Naive B cell (primary cell): ENCODE measurements at places on chromosomes 4 and X. TPM values are rescaled to one million over a fixed set of nuclear protein-coding genes. Genes with fewer than 3 reads are reported as not detected.
A peak's percentile ranks its signal among the peaks of the same experiment; 100 is the strongest.

The CXorf49 gene
- polyA plus RNA-seq = not detected

The UGT2A2 gene
- not detected for polyA plus RNA-seq

The ARMCX4 gene
- 2.3 TPM for polyA plus RNA-seq

The XAGE2 gene
- polyA plus RNA-seq = not detected

The ETNPPL gene
- not detected for polyA plus RNA-seq

The PRKX gene
- 69.0 TPM for polyA plus RNA-seq

GRCh38 chrX:72685810-72686456 lies 28.2 kb downstream of the PHKA1 start:
- no peaks in the 10 kb centered on the region for H3K4me1 ChIP-seq
- no peak overlapping the region for H3K4me3 ChIP-seq
- no peak overlapping the region for H3K27ac ChIP-seq
- H3K27me3 ChIP-seq = no peaks in the 10 kb centered on the region
- no peak for DNase-seq

DNA sequence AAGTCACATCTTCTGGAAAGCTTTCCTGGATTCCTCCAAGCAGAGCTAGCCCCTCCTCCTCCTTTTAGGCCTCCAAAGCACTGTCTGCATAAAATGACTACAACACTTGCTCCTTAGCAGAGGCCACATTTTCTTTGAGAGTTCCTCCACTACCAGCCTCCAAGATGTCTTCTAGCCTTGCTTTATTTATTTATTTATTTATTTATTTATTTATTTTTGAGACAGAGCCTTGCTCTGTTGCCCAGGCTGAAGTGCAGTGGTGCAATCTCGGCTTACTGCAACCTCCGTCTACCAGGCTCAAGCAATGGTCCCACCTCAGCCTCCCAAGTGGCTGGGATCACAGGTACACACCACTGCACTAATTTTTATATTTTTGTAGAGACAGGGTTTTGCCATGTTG lies 4.6 kb upstream of the GPC4 start:
- H3K27me3 ChIP-seq = peaks cover 36% of the 10 kb centered on the region
- no peak for DNase-seq
- H3K36me3 ChIP-seq = no peaks in the 10 kb centered on the region
- peaks cover 3% of the 10 kb centered on the region for H3K4me1 ChIP-seq
- no peak overlapping the region for H3K4me3 ChIP-seq

DNA sequence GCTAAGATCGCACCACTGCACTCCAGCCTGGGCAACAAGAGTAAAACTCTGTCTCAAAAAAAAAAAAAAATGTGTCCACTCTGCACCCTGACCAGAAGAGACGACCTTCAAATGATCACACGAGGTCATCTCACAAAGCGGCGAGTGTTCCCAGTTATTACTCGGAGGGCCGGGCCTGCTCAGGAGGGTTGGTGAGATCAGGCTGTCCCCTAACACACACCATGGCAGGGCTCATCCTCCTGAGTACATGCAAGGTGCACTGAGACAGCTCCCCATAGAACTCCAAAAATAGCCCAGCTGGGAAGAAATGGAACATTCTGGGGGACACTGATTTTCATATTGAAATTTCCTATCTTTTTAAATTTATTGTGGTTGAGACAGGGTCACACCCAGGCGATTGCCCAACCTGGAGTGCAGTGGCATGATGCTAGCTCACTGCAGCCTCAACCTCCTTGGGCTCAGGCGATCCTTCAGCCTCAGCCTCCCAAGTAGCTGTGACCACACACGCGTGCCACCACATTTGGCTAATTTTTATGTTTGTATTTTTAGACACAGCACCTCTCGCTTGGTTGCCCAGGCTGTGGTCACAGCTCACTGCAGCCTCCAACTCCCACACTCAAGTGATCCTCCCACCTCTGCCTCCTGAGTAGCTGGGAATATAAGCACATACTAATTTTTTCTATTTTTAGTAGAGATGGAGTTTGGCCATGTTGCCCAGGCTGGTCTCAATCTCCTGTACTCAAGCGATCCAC lies 51.5 kb downstream of the DHRSX start:
- no peak for DNase-seq
- no peak overlapping the region for H3K4me3 ChIP-seq
- H3K36me3 ChIP-seq = peaks cover 9% of the 10 kb centered on the region
- peaks cover 11% of the 10 kb centered on the region for H3K4me1 ChIP-seq
- peak overlapping the region; percentile 88 for H3K27ac ChIP-seq

DNA sequence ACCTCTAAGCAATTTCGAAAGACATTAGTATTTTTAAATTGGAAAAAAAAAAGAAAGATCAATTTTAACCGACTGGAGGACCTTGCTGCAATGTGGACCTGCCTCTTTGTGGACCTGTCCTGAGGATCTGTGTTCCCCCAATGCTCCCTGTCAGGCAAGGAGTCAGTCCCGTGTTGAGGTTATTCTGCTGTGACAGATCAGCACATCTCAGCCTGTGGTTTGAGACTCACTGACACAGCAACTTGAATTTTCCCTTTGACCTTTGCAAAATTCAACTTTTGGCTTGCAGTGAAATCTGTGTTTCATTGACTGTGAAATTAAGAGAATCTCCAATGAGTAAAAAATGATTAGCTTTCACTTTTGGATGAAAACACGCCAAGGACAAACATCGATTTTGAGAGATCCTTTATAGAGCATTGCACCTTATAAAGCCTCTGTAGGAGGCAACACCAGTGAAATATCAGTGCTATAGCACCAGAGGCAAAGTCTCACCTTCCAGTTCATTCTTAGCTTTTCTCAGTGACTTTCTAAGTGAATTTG lies 186.9 kb downstream of the GPAT3 start:
- no peak for DNase-seq
- H3K27ac ChIP-seq = no peak overlapping the region
- no peak overlapping the region for H3K4me3 ChIP-seq
- H3K4me1 ChIP-seq = no peaks in the 10 kb centered on the region
- H3K36me3 ChIP-seq = no peaks in the 10 kb centered on the region

GRCh38 chrX:41031256-41031967 lies 53.8 kb upstream of the USP9X start:
- H3K4me3 ChIP-seq = no peak overlapping the region
- no peak overlapping the region for H3K27ac ChIP-seq
- H3K27me3 ChIP-seq = no peaks in the 10 kb centered on the region
- no peaks in the 10 kb centered on the region for H3K36me3 ChIP-seq

DNA sequence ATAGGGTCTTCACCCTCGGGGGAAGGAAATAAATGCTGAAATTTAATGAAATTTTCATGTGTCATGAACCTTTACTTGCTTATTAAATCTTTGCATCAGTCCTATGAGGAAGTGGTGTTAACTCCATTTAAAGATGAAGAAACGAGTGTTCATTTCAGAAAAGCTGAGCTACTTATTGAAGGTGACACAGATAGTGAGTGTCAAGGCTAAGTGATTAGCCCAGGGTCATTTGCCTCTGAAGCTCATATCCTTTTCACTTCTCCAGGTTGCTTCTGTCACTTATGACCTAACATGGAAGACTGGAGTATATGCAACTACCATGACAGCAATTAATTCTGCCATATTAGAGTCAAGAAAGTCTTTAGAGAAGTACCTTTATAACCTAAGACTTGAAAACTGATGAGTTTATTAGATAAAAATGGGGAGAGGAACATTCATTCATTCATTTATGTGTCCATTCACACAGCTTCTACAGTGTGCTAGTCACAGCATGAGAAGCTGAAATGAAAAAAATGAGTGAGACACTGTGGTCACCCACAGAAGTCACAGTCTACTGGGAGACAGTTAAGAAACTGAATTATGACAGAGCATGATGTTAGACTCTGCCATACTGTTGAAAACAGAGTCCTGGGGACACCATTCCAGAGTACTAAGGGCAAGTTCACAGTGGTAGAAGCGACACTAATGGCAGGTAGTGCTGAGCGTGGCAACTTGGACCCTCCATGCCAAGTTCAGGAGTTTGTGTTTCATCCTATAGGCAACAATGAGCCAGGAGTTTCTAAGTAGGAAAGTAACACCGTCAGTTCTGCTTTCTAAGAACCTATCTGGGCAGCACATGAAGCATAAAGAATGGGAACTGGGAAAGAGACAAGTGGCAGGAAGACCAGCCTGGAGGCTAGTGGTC lies 21.3 kb downstream of the ALPK1 start:
- peaks cover 18% of the 10 kb centered on the region for H3K4me1 ChIP-seq
- H3K36me3 ChIP-seq = no peaks in the 10 kb centered on the region
- no peak for DNase-seq
- no peak overlapping the region for H3K27ac ChIP-seq
- no peaks in the 10 kb centered on the region for H3K27me3 ChIP-seq

- peaks cover 35% of the 10 kb centered on the region for H3K36me3 ChIP-seq
- H3K4me3 ChIP-seq = no peak overlapping the region
- DNase-seq = no peak
- no peaks in the 10 kb centered on the region for H3K27me3 ChIP-seq
Measured at GRCh38 chr4:168441412-168441811, 38.9 kb downstream of the DDX60L start.

- peaks cover 9% of the 10 kb centered on the region for H3K36me3 ChIP-seq
- H3K4me3 ChIP-seq = no peak overlapping the region
- no peaks in the 10 kb centered on the region for H3K4me1 ChIP-seq
- no peak overlapping the region for H3K27ac ChIP-seq
- no peaks in the 10 kb centered on the region for H3K27me3 ChIP-seq
- DNase-seq = no peak
Measured at GRCh38 chr4:8332891-8333331, 63.4 kb downstream of the HTRA3 start.

- peaks cover 18% of the 10 kb centered on the region for H3K4me1 ChIP-seq
- peaks cover 40% of the 10 kb centered on the region for H3K27me3 ChIP-seq
- no peak for DNase-seq
- peaks cover 26% of the 10 kb centered on the region for H3K36me3 ChIP-seq
- no peak overlapping the region for H3K4me3 ChIP-seq
- H3K27ac ChIP-seq = no peak overlapping the region
Measured at GRCh38 chr4:5912614-5913019, 19.7 kb upstream of the CRMP1 start.

DNA sequence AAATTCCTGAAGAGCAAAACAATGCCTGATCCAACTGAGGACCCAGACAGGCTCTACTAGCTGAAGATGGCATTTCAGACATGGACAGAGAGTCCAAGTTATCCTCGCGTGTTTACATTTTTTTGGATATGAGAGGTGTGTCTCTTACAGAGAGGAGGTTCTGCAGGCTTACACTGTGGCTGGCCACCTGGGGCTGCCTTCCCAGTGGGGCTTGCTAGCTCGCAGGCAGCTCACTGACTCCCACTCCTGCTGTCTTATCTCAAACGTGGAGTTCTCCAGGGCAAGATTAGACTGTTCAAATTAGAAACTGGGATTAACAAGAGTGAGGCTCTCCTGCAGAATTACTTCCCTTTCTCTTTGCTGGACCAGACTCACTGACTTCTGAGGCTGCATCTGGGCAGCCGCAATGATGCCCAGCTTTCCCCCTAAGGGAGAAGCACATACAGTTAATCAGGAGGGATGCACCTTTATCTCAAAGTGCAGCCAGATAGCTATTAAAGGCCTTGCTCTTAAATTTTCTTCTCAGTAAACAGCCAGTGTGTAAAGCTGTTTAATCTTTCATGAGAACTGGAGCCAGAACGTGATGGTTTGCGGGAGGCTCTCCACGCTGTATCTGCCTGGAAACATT lies 123.0 kb downstream of the ENPP6 start:
- peaks cover 26% of the 10 kb centered on the region for H3K27me3 ChIP-seq
- no peak overlapping the region for H3K27ac ChIP-seq
- H3K36me3 ChIP-seq = no peaks in the 10 kb centered on the region
- DNase-seq = no peak
- H3K4me1 ChIP-seq = peaks cover 12% of the 10 kb centered on the region

GRCh38 chr4:143431526-143432257 lies 81.8 kb upstream of the SMARCA5 start:
- no peak for DNase-seq
- no peak overlapping the region for H3K27ac ChIP-seq
- H3K4me3 ChIP-seq = no peak overlapping the region
- H3K27me3 ChIP-seq = no peaks in the 10 kb centered on the region
- no peaks in the 10 kb centered on the region for H3K36me3 ChIP-seq
- no peaks in the 10 kb centered on the region for H3K4me1 ChIP-seq

- no peak overlapping the region for H3K27ac ChIP-seq
- H3K36me3 ChIP-seq = peaks cover 35% of the 10 kb centered on the region
- no peak for DNase-seq
- peaks cover 19% of the 10 kb centered on the region for H3K4me1 ChIP-seq
- no peaks in the 10 kb centered on the region for H3K27me3 ChIP-seq
Measured at GRCh38 chr4:38831653-38832052, 25.0 kb downstream of the TLR6 start.

GRCh38 chr4:6466756-6467381 lies 5.5 kb downstream of the PPP2R2C start:
- H3K27ac ChIP-seq = no peak overlapping the region
- H3K4me1 ChIP-seq = no peaks in the 10 kb centered on the region
- H3K27me3 ChIP-seq = peaks cover 48% of the 10 kb centered on the region

DNA sequence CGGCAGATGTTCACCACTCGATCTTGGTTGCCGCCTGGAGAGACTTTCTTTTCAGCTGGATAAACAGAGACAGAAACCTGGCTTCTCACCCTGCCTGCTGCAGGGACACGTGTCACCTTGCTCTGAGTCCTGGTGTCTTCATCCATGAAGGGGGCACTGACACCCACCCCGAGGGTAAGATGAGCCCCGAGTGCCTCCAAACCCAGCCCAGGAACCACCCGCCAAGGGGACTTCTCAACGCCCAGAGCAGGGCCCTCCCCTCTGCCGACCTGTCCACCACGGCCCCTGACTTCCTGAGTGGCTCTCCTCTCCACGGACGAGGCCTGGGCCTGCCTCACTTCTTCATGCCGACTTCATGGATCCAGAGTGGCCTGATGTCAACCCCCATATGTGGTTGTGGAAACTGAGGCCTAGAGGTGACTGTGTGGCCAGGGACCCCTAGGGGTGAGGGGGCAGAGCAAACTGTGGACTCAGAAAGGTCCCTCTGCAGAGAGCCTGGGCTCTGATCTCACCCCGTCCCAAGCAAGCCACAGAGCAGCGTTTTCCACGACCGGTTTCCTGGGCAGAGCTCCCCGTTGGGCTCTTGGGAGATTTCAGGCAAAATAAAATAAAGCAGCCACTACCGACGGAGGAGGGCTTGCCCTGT lies 5.1 kb downstream of the ADRA2C start:
- no peaks in the 10 kb centered on the region for H3K36me3 ChIP-seq
- no peak overlapping the region for H3K4me3 ChIP-seq
- no peak overlapping the region for H3K27ac ChIP-seq
- H3K4me1 ChIP-seq = peaks cover 5% of the 10 kb centered on the region

GRCh38 chr4:102478186-102478585 lies 23.0 kb upstream of the NFKB1 start:
- no peak overlapping the region for H3K27ac ChIP-seq

DNA sequence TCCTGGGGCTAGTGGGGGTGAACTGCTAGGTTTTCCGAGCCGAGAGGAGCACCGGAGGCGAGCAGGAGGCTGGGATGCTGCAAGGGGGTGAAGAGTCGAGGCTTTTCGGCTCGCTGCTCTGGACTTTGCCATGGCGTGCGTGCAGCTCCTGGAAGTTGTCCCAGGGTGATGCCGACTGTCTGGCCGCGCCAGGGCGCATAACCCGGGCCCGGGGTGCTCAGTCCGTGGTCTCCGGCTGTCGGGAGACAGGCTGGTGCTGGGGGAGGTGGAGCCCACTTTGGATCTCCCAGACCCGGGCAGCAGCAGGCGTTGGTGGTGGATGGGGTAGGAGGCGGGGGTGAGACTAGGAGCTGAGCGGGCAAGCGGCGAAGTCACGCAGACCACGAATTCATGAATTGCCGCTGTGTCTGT lies 793 bp downstream of the GRIA3 start:
- peaks cover 32% of the 10 kb centered on the region for H3K27me3 ChIP-seq
- no peak overlapping the region for H3K4me3 ChIP-seq
- no peaks in the 10 kb centered on the region for H3K36me3 ChIP-seq
- DNase-seq = no peak
- H3K4me1 ChIP-seq = peaks cover 10% of the 10 kb centered on the region
